ENCODE measurements at places on chromosomes 11 and 22.

DNA sequence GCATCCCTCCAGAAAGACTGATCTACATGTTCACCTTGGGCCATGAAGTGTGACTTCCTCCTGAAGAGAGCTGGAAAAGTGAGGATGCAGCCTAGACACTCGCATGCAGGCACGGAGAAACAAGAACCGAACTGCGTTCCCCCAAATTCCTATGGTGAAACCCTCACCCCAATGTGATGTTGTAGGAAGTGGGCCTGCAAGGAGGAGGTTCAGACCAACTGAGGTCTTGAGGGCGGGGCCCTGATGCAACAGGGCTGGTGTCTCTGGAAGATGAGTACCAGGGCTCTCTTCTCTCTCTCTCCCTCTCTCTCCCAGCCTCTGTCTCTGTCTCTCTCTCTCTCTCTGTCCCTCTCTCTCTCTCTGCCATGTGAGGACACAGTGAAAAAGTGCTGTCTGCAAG is 501.1 kb downstream of the BRD1 start:
- no peak for DNase-seq

- no peak for DNase-seq
Observed at GRCh38 chr11:36012979-36013378, 69.1 kb downstream of the LDLRAD3 start.

DNA sequence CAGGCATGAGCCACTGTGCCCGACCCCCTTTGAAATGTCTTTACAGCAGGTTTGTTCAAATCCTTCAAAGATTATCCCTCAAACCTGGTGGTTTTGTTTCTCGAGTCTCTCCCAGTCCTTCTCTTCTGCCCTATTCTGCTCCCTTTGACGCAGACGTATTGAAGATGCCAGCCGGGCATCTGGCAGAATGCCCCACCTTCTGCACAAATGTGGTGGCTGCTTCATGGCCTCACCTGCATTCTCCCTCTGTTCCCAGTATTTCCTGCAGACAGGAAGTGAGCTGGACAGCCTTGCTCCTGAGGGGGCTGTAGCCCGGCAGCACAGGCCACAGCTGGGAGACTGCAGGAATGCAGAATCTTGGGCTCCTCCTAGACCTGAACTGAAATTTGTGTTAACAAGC is 4.8 kb upstream of the NAP1L4 start:
- no peak for DNase-seq

GRCh38 chr11:45451766-45452440 is 165.8 kb upstream of the SYT13 start:
- DNase-seq = no peak

DNA sequence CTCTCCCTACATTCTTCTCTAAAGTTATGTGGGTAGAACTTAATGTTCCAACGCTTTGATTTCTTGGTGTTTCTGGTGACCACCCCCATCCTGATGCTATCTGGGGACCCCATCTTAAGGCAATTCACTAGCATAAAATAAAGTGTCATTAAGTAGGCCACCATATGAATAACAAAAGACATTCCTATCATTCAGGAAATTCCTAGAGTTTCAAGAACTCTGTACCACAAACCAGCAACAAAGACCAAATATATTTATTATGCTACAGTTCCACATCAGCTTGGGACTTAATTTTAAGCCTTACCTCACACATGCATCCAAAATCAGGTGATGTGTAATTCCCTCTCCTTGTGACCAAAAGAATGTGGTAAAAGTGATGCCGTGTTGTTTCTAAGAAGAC is 254.6 kb upstream of the LRRC4C start:
- no peak for DNase-seq

- DNase-seq = peak; percentile 30
Observed at GRCh38 chr11:58912124-58912523, 27.2 kb upstream of the GLYATL1 start.

DNA sequence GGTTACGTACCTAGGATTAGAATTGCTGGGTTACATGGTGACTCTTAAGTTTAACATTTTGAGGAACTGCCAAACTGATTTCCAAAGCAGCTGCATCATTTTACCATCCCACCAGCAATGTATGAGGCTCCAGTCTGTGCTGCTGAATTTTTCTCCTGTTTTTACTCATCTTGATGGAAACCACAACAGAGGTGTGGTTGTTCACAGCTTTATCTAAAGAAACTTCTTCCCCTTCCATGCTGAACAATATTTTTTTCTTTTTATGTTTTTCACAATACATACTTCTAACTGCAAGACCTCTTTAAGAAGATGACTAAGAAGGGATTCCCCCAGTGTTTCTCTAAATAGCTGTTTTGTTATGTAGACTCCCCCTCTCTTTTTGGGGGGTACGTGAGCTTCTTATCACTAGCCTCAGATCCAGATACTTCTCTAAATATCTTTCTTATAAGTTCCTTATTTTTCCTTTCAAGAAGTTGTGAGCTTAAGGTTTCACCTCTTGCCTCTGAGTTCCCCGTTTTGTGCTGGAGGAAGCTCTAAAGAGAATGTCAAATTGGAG is 24.0 kb downstream of the TCP11L1 start:
- peak; percentile 69 for DNase-seq

All from inflammatory macrophage treated with lipopolysaccharide for 4 hours (primary cell).